WTC11 (cell line): ENCODE measurements at places on chromosomes 7 and 10. TPM values are rescaled to one million over a fixed set of nuclear protein-coding genes. Genes with fewer than 3 reads are reported as not detected.
A peak's percentile ranks its signal among the peaks of the same experiment; 100 is the strongest.

DNA sequence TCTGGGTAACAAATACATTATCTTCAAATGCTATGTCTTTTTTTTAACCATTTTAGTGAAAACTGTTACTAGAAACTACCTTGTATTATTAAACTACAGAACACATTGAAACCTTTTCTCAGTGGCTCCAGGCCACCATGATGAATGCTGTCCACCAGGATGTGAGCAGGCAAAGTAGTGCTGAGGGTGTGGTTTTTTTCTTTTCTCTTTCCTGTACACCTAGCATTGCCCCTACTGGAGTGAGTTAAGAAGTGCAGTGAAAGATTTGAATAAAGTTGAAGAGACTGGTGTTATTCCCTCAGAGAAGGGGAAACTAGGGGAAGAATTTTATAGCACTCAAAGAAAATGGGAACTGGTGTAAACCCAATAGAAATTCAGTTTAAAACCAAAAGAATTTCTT lies 120.0 kb upstream of the SAMD8 start:
- no peak overlapping the region for H3K4me3 ChIP-seq
- no peaks in the 10 kb centered on the region for H3K27me3 ChIP-seq
- H3K36me3 ChIP-seq = peaks cover 7% of the 10 kb centered on the region
- H3K27ac ChIP-seq = 0 out of 2 replicates have a peak overlapping the region, but pooled peaks have one; percentile 20

DNA sequence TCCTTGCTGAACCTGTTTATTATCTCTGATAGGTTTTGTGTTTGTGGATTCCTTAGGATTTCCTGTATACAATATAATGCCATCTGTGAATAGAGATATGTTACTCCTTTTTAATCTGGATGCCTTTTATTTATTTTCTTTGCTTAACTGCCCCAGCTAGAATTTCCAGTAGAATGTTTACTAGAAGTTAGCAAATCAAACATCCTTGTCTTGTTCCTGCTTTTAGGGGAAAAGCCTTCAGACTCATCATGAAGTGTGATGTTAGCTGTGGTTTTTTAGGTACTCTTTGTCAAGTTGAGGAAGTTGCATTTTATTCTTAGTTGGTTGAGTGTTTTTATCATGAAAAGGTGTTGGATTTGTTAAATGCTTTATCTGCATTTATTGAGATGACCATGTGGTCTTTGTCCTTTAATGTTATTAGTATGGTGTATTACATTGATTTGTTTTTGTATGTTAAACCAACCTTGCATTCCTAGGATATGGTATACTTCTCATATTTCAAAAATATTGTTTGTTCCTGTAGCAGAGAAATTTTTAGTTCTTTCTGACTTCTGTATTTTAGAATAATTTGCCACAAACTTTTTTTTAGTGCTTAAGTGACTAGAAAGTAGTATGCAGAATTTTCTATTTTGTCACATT lies 24.3 kb downstream of the PPP2R2D start:
- H3K4me3 ChIP-seq = no peak overlapping the region
- no peak for DNase-seq
- H3K27me3 ChIP-seq = no peaks in the 10 kb centered on the region
- peaks cover 8% of the 10 kb centered on the region for H3K36me3 ChIP-seq
- peaks cover 82% of the 10 kb centered on the region for H3K4me1 ChIP-seq

The PTER gene
- total RNA-seq = 7.4 to 9.3 TPM (median 7.9 TPM) in 3 replicates

DNA sequence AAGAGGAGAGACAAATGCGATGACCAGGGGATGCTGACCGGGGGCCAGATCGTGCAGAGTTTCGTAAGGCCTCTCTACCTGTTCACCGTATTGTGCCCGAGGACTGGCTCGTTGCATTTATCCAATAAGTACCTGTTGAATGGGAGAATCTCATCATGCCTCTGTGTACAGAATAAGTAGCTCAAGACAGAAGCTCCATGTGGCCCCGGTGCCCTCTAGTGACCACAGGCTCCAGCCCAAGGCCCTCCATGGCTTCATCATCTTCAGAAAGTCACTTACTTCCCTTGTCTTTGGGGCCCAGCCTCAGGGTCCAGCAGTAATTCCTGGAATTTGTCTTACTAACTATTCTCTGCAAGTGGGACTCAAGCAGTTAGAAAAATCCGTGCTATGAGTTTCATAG lies 151.0 kb downstream of the CHN2 start:
- H3K4me1 ChIP-seq = no peaks in the 10 kb centered on the region
- peak; percentile 66 for DNase-seq
- H3K27me3 ChIP-seq = peaks cover 4% of the 10 kb centered on the region; the same call in 1 of the 2 replicates
- H3K36me3 ChIP-seq = no peaks in the 10 kb centered on the region
- no peak overlapping the region for H3K4me3 ChIP-seq
- H3K27ac ChIP-seq = no peak overlapping the region

The RAB11FIP2 gene
- total RNA-seq = 11.2 to 12.2 TPM (median 11.6 TPM) in 3 replicates

The RPP38 gene
- total RNA-seq = 18.5 to 20.9 TPM (median 20.1 TPM) in 3 replicates

DNA sequence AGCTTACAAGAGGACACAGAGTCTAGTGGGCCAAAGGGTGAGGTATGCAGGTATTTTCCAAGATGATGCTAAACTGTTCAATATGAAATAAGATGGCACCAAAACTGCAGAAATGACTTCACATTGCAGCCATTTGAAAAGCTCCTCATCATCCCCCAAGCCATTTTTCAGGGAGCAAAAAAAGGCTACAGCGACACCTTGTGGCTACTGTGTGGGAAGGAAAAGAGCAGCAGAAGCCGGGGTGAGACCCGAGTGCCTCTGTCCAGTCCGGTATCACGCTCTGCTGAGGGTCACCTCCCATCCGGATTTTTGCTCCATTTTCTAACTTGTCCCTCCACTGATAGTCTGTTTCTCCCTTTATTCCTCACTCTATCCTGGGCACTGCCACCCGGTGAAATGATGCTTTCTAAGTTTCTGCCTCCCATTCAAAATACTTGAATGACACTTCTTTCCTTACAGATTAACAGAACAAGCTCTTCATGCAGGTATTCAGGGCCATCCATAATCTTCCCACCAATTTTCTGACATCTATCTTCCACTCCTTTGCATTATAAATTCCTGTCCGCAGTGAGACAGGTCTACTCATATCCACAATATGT lies 220.2 kb downstream of the DGKI start:
- no peak overlapping the region for H3K4me3 ChIP-seq
- peak; percentile 75 for DNase-seq
- no peaks in the 10 kb centered on the region for H3K36me3 ChIP-seq
- H3K27ac ChIP-seq = no peak overlapping the region

GRCh38 chr7:154566877-154567276 lies 436.0 kb downstream of the PAXIP1 start:
- H3K4me1 ChIP-seq = no peaks in the 10 kb centered on the region
- no peak overlapping the region for H3K27ac ChIP-seq
- H3K4me3 ChIP-seq = no peak overlapping the region
- no peak for DNase-seq
- peaks cover 72% of the 10 kb centered on the region for H3K36me3 ChIP-seq

DNA sequence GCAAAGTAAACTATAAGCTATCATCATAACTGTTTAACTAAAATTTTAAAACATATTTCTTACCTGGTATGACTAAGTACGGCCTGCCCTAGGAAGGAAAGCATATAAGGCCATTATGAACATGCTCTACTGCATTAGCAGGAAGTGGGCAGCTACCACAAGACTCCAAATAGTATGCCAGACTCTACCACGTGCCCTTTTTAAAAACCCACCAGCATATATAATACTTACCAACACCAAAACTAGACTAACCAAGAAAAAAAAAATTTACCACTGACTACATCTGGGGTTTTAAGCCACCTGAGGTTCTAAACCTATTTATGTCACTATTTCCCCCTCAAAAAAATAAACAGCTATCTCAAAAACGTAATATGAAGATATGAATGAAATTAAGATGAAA lies 30.1 kb downstream of the NUDCD3 start:
- no peak overlapping the region for H3K27ac ChIP-seq
- H3K4me3 ChIP-seq = no peak overlapping the region
- peaks cover 5% of the 10 kb centered on the region; the same call in 1 of the 2 replicates for H3K36me3 ChIP-seq
- no peaks in the 10 kb centered on the region for H3K27me3 ChIP-seq

- DNase-seq = no peak
- 0 out of 2 replicates have a peak, but pooled peaks cover 4% of the 10 kb centered on the region for H3K4me1 ChIP-seq
- H3K4me3 ChIP-seq = no peak overlapping the region
- no peak overlapping the region for H3K27ac ChIP-seq
Measured at GRCh38 chr7:30932562-30932961, 20.9 kb downstream of the AQP1 start.

- H3K27me3 ChIP-seq = no peaks in the 10 kb centered on the region; the same call in 1 of the 2 replicates
- H3K27ac ChIP-seq = no peak overlapping the region
- DNase-seq = no peak
- H3K4me3 ChIP-seq = no peak overlapping the region
- peaks cover 10% of the 10 kb centered on the region for H3K36me3 ChIP-seq
Measured at GRCh38 chr7:20532890-20533289, 82.6 kb upstream of the ABCB5 start.

The SGMS1 gene
- total RNA-seq = 12.4 to 14.0 TPM (median 13.2 TPM) in 3 replicates

DNA sequence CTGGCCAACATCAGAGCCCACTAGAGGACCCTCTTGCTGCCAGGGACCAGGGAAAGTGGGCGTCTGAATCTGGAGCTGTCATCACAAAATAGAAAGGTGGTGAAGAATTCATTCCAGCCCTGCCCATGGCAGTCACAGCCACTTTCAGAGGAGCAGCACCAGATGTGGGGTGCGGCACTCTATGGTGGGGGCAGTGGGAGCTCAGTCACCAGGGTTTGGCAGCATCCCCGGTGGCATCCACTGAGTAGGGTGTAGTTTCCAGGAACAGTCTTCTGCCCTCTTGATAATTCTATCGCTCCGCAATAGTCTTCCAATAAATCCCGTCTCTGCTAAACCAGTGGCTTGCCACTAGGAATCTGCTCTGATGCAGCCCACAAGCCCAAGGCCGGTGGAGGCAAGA lies 108.5 kb upstream of the TCF7L2 start:
- H3K27ac ChIP-seq = no peak overlapping the region
- peaks cover 12% of the 10 kb centered on the region for H3K27me3 ChIP-seq
- peaks cover 14% of the 10 kb centered on the region for H3K36me3 ChIP-seq
- peaks cover 20% of the 10 kb centered on the region for H3K4me1 ChIP-seq

- H3K4me1 ChIP-seq = no peaks in the 10 kb centered on the region
- H3K36me3 ChIP-seq = no peaks in the 10 kb centered on the region
- H3K4me3 ChIP-seq = no peak overlapping the region
- no peak for DNase-seq
Measured at GRCh38 chr7:81871606-81872265, 101.9 kb upstream of the HGF start.
